ENCODE measurements at places on chromosomes 6 and 20. TPM values are rescaled to one million over a fixed set of nuclear protein-coding genes. Genes with fewer than 3 reads are reported as not detected.

DNA sequence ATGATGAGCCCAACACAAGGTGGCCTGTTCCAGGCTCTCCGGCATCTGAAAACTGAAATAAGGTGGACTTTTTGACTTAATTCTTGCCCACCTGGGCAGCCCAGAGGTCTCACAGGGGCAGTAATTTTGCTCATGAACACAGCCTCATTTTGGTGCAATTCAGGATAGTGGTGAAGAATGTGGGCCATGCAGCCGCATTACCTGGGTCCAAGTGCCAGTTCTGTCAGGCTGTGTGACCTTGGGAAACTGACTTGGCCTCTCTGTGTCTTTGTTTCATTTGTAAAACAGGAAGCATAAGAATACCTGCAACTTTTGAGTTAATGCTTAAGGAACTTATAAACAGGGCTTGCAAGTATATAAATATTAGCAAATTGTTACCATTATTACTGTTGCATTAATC is 5.6 kb downstream of the PREX1 start:
- no peak for DNase-seq
- peaks cover 3% of the 10 kb centered on the region for H3K27me3 ChIP-seq
- H3K4me3 ChIP-seq, result no peak overlapping the region
- H3K27ac ChIP-seq, result no peak overlapping the region
- H3K4me1 ChIP-seq, result peaks cover 25% of the 10 kb centered on the region
- H3K36me3 ChIP-seq, result no peaks in the 10 kb centered on the region

- no peaks in the 10 kb centered on the region for H3K4me1 ChIP-seq
- peaks cover 18% of the 10 kb centered on the region for H3K36me3 ChIP-seq
- H3K27me3 ChIP-seq, result no peaks in the 10 kb centered on the region
- no peak for DNase-seq
- H3K4me3 ChIP-seq, result no peak overlapping the region
- H3K27ac ChIP-seq, result no peak overlapping the region
These were observed 53.6 kb downstream of the KAT14 start for GRCh38 chr20:18191306-18191705.

- no peaks in the 10 kb centered on the region for H3K27me3 ChIP-seq
- H3K27ac ChIP-seq, result peak overlapping the region; percentile 4
- no peaks in the 10 kb centered on the region for H3K36me3 ChIP-seq
- DNase-seq, result no peak
- no peak overlapping the region for H3K4me3 ChIP-seq
These were observed 8.1 kb upstream of the HINT3 start for GRCh38 chr6:125948455-125948854.

DNA sequence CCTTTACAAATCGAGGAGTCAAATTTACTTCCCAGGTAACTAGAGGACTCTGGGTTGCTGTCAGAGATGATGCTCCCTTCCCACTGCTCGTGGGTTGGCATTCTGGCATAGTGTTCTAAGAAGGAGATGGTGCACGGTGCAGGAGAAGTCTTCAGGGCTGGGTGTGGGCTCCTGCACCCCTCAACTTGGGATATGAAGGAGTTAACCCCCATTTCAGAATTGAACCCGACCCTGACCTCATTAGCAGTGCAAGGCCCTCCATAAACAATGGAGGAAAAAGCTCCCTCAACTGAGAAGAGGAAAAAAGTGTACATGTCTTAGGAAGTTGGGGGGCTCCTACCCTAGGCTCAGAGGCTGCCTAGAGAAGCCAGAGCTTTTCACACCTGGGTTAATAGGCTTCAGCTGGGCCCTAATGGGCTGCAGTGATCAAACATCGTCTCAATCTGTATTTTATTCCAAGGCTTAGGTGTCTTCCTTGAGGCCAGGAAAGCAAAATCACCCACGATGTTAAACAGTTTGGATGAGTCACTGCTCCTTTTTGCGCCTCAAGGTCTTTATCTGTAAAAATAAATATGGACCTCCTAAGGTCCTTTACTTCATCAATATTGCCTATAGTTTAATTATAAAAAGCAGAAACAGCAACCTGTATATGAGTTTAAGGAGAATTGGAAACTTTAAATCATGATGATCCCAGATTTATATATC is 29.4 kb downstream of the TFAP2B start:
- H3K27me3 ChIP-seq, result no peaks in the 10 kb centered on the region
- peaks cover 23% of the 10 kb centered on the region for H3K4me1 ChIP-seq
- no peak for DNase-seq
- H3K4me3 ChIP-seq, result no peak overlapping the region

DNA sequence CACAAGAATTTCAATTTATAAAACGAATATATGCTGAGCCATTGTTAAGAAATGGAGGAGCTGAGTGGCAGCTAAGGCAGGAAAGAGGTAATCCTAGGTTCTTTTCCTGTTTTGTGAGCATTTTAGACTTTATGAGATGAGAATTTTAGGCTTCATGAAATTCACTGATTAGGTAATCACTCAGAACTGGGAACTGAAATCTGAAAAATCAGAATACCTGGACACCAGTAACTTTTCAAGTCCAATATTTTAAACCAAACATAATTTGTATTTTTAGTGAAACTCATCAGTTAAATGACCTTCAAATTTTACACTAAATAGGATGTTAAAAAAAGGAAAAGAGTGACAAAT is 389.9 kb downstream of the HTR1B start:
- no peak for DNase-seq
- H3K4me3 ChIP-seq, result no peak overlapping the region
- H3K4me1 ChIP-seq, result no peaks in the 10 kb centered on the region
- H3K27me3 ChIP-seq, result peaks cover 5% of the 10 kb centered on the region
- no peak overlapping the region for H3K27ac ChIP-seq

- no peak overlapping the region for H3K27ac ChIP-seq
- DNase-seq, result no peak
- no peaks in the 10 kb centered on the region for H3K4me1 ChIP-seq
- H3K4me3 ChIP-seq, result no peak overlapping the region
- peaks cover 22% of the 10 kb centered on the region for H3K27me3 ChIP-seq
These were observed 344.6 kb downstream of the UBE3D start for GRCh38 chr6:82720992-82721391.

DNA sequence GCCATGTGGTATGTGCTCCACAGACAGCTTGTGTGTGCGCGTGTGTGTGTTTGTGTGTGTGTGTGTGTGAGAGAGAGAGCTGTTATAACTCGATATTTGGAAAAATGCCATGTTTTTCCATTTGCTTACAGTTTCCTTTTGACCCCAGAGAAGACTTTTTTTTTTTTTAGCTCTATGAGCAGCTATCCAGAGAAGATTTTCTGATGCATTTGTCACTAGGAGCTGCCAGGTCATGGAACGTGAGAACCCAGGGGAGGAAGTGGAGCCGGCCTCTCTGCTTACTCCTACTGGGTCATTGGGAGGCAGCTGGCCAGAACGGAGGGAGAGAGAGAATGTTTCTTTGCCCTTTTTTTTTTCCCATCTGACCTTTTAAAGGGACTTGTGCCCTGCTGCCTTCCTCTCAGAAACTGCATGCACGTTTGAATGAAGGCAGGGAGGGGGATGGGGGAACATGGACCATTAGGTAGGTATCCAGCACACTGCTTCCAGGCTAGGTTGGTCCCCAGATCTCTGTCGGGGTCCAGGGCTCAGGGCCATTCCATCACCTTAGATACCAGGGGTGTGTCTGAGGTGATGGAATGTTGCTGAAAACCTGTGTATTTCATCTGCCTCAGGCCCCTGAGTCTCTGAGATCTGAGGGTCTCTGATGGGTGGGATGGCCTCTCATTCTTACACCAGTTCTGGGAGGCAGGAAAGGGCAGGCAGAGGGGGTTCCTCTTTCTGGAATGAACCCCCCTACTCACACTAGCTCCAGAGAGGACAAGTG is 11.2 kb upstream of the MRPS18A start:
- no peak for DNase-seq
- H3K27me3 ChIP-seq, result no peaks in the 10 kb centered on the region
- H3K36me3 ChIP-seq, result no peaks in the 10 kb centered on the region
- H3K4me3 ChIP-seq, result no peak overlapping the region
- H3K27ac ChIP-seq, result peak overlapping the region; percentile 59

DNA sequence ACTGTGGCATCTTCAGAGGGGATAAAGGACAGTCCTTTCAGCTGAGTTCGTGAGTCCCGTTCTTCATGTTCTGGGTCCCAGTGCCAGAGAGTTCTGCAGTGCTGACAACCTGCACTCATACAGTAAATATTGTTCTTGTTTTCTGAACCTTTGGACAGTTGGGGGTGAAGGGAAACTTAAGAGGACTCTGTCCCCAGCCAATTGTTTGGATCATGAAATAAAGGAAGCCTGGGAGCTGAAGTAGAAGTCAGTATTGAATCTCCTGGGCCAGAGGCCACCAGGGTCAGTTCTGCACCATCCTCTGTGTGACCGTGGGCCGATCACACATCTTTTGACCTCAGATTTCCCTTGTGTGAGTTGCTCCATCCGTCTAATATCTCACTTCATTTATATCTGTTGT is 3.2 kb downstream of the SLC2A12 start:
- H3K27ac ChIP-seq, result no peak overlapping the region
- DNase-seq, result no peak
- no peaks in the 10 kb centered on the region for H3K36me3 ChIP-seq
- H3K4me1 ChIP-seq, result peaks cover 20% of the 10 kb centered on the region
- no peak overlapping the region for H3K4me3 ChIP-seq

DNA sequence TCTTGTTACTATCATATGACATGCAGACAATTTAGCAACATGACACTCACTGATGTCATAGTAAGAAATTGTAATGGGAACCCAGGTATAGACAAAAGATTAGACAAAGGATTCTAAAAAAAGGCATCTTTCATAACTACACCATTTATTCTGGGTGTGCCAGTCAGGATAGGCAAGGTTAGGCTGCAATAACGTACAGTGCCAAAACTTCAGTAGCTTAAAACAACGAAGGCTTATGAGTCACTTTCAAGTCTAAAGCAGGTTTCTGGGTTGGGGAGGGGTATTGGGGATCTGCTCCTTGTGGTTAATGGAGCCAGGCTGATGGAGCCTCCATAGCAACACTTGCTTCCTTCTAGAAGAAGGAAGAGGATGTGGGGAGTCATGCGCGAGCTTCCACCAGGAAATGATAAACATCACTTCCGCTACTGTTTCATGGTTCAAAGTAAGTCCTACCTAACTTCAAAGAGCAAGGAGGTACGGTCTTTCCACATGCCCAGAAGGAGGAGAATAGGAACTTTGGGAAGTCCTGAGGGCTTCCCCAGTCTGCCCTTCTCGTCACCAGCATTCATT is 2.0 kb upstream of the GTSF1L start:
- no peaks in the 10 kb centered on the region for H3K36me3 ChIP-seq
- peaks cover 25% of the 10 kb centered on the region for H3K27me3 ChIP-seq
- no peak overlapping the region for H3K4me3 ChIP-seq
- no peak for DNase-seq

- H3K4me3 ChIP-seq, result no peak overlapping the region
- H3K27ac ChIP-seq, result peak overlapping the region; percentile 42
- no peak for DNase-seq
- H3K4me1 ChIP-seq, result peaks cover 25% of the 10 kb centered on the region
These were observed 24.7 kb downstream of the FNDC1 start for GRCh38 chr6:159193923-159194322.

DNA sequence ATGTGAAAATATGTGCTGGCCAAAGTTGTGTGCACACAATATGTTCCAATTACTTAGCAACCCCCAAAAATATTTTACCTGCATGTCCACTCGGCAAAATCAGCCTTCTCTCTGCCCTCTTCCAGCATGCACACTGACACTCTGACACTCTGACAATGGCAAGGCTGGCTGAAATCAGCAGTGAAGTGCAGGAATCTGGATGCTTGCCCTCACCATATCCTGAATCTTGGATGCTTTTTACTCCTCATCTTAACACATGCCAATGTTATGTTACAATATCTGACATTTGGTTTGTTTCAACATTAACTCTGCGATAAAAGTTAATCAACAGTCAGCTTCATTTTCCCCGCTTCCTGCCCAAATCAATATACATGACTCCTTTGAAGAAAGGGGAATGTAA is 203.2 kb downstream of the COL9A1 start:
- H3K4me3 ChIP-seq, result no peak overlapping the region
- no peaks in the 10 kb centered on the region for H3K4me1 ChIP-seq
- H3K36me3 ChIP-seq, result no peaks in the 10 kb centered on the region
- no peaks in the 10 kb centered on the region for H3K27me3 ChIP-seq
- H3K27ac ChIP-seq, result no peak overlapping the region
- no peak for DNase-seq

DNA sequence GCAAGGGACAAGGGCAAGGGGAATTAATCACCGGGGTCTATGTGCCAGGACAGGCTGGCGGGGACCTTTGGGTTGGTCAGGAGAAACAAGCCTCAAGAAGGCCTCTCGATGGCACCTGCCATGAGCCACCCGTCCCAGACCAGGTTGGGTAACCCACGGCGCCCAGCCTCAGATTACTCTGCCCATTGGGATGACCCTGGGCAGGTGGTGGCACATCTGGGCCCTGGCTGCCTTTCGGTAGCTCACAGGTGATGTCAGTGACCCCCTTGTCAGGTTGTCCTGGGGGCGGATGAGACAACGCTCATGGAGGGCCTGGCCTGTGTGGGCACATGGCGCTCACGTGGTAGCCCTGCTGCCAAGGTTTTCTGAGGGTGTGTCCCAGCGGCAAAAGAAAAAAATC is 152.2 kb downstream of the SYCP2 start:
- H3K36me3 ChIP-seq, result no peaks in the 10 kb centered on the region
- no peak overlapping the region for H3K4me3 ChIP-seq
- H3K4me1 ChIP-seq, result no peaks in the 10 kb centered on the region
- DNase-seq, result no peak

GRCh38 chr6:36788768-36789167 is 50.5 kb downstream of the CPNE5 start:
- no peak for DNase-seq
- H3K4me3 ChIP-seq, result no peak overlapping the region

GRCh38 chr6:91198588-91199255 is 611.9 kb upstream of the MAP3K7 start:
- no peaks in the 10 kb centered on the region for H3K36me3 ChIP-seq
- H3K4me3 ChIP-seq, result no peak overlapping the region
- H3K27me3 ChIP-seq, result no peaks in the 10 kb centered on the region

KCNK15 gene
- 0.59 TPM for total RNA-seq

TTLL9 gene
- 0.37 TPM for total RNA-seq

FAM8A1 gene
- total RNA-seq, result 26.4 TPM

PTCRA gene
- total RNA-seq, result not detected

PTK6 gene
- not detected for total RNA-seq

DEK gene
- 43.2 TPM for total RNA-seq

CCN6 gene
- total RNA-seq, result not detected

TMEM244 gene
- total RNA-seq, result not detected

Data from chondrocyte (in vitro differentiated cells).